ENCODE measurements at places on chromosomes 5 and 9. TPM values are rescaled to one million over a fixed set of nuclear protein-coding genes. Genes with fewer than 3 reads are reported as not detected.

SPATA31D4 gene
- total RNA-seq = not detected

ZDHHC11 gene
- 2.8 TPM for total RNA-seq

TEK gene
- total RNA-seq = 6.4 TPM

CHSY3 gene
- 1.7 TPM for total RNA-seq

LCN10 gene
- not detected for total RNA-seq

TMEM203 gene
- 48.8 TPM for total RNA-seq

ADAMTS2 gene
- total RNA-seq = 76.6 TPM

PLPPR1 gene
- not detected for total RNA-seq

TMEM252 gene
- not detected for total RNA-seq

SLCO6A1 gene
- total RNA-seq = not detected

ACTBL2 gene
- total RNA-seq = not detected

SH3TC2 gene
- 1.5 TPM for total RNA-seq

All from smooth muscle cell of trachea (primary cell).